ENCODE measurements at places on chromosomes 16 and 17.

DNA sequence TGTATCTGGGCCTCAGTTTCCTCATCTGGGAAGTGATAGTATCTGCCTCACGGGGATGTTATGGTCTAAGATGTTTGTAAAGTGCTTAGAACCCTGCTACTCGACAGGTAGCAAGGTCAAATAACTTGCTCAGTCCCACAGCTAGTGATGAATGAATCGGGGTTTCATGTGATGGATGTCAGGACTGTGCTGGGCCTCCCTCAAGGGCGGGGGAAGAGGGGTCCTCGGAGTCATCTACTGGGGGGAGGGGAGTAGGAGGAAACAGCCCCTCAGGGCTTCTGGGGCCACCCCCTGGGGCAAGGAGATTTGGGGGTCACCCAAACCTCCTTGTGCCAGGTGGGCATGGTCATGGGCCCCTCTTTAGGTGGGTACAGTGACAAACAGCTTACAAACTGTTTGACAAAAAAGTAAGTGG lies 732 bp downstream of the PNPO start:
- no peak for DNase-seq

DNA sequence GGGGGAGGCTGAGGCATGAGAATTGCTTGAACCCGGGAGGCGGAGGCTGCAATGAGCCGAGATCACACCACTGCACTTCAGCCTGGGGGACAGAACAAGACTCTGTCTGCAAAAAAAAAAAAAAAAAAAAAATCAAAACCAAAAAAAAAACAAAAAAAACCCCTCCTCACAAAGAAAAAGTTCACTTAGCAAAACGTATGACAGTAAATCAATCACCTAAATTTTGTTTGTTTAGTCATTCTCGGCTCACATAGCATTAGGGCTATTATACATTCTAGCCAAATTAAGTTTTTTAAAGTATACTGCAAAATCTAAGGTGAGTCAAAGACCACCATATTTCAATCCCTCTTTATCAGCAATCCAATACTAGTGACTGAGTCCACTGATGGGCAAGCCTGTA lies 5.7 kb downstream of the ZNF652 start:
- DNase-seq, result no peak

GRCh38 chr16:4261557-4262172 lies 11.2 kb downstream of the TFAP4 start:
- DNase-seq, result no peak

GRCh38 chr17:50919321-50920040 lies 53.3 kb upstream of the TOB1 start:
- DNase-seq, result peak; percentile 80

DNA sequence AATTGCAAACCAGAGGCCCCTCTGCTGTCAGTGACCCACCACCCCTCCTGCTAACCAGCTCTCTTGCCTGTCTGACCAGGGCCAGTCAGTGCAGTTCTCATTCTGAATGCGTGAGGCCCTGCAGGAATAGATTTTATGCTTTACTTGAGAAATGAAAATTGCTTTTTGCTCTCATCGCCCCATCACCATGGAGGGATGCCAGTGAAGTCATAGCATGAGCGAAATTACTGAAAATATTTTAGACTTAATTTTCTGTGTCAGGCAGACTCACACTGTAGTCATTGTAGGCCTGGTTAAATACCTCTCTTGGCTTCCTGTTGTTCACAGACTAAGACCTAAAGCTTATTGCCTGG lies 490.5 kb upstream of the CDH5 start:
- DNase-seq, result peak; percentile 38

DNA sequence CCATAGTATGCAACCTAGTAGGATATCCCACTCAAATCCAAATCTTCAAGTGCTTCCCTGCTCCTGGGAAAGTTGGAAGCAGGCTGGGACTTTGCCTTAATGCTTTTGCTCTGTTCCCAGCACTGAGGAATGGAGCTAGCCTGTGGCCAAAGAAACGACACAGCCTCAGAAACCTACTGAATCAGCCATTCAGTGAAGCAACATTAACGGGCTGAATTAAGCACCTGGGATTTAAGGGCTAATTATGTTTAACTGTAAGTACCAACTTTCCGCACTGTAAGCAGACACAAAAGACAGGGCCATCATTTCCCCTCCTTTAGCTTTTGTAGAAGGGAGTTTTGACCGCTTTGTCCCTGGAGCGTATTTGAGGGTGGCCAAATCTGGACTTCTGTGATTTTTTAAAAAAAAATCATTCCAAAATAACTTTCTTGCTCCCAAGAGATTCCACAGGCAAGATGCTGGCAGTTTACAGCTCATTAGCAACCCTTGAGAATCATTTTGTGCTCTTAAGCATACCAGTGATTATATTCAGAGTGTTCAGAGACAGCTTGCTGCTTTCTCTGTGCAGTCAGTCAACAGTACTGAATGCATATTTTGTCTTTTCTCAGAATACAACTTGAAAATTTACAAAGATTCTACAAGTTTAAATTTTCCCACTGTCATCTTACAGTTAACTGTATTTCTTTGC lies 17.6 kb upstream of the NOL11 start:
- DNase-seq, result no peak

GRCh38 chr17:49859991-49860953 lies 12.4 kb upstream of the TAC4 start:
- no peak for DNase-seq

GRCh38 chr17:9648521-9649110 lies 3.3 kb downstream of the USP43 start:
- DNase-seq, result no peak

- DNase-seq, result no peak
Observed at GRCh38 chr17:47200325-47200664, 8.9 kb upstream of the MYL4 start.

DNA sequence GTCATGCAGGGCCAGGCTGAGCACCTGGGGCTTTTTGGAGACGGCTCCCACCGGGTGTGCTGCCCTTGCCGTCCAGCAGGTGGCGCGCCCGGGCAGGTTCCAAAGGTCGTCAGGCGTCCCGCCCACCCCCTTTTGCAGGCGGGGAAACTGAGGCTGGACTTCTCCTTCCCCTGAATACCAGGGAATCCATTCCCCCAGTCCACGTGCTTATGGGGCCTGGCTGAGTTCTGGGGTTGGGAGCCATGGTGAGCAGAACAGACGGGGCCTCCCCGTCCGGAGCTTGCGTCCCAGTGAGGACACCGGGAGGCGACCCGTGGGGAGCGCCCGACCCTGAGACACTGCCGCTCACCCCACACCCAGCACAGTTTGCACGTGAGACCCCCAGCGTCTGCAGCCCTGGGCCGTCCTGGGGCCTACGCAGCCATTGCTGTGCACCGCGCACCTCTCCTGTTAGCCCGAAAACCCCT lies 51.8 kb upstream of the JPH3 start:
- DNase-seq, result no peak

DNA sequence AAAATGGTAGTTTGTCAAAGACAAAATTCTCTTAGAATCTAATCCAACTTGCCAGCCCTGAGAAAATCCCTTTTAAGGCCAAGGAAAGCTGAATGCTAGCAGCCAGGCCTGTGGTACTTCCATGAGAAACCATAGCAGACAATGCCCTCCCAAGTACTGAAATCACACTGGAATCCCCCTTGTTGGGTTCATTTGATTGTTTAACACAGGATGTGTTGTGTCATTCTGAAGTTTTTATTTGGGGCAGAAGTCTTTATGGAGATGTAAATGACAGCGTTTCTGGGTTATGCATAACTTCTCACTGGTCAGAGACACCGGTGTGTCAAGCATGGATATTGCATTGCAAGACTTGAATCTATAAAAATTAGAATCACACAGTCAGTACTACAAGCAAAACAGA lies 6.0 kb upstream of the ARL2BP start:
- DNase-seq, result no peak

DNA sequence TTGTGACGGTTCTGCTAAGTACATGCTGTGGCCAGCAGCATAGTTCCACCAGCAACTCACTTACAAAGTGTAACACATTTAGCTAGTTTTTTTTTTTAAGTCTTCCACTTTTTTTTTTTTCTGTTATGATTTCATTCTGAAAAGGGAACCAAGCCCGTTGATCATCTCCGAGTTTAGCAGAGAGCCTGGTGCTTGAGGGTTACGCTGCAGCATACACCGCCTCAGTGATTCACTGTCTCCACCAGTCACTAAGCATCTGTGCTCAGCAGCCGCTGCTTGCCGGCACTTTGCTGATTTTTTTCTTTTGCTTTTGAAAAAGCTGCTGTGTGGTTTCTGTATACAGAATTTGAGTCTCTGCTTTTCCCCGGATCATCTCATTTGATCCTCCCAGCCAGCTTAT lies 194.5 kb upstream of the CDH13 start:
- DNase-seq, result no peak

- DNase-seq, result no peak
Observed at GRCh38 chr16:54269461-54269860, 17.1 kb downstream of the IRX3 start.

- no peak for DNase-seq
Observed at GRCh38 chr17:7208754-7209460, 10.7 kb downstream of the DLG4 start.

DNA sequence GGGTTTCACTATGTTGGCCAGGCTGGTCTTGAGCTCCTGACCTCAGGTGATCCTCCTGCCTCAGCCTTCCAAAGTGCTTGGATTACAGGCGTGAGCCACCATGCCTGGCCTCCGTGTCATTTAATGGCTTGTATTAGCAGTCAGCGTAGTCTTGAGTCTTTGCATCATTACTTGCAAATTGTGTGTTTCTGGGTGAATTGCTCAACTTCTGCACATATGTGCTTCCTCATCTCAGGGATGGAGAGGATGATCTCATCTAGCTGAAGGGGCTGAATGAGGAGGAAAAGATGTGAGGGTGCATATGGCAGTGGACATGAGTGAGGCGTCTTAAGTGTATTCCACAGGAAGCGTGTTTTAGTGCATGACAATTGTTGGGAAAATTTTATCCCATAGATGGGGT lies 155.8 kb downstream of the SNX29 start:
- no peak for DNase-seq
